Right atrium auricular region (tissue), 2 donors: ENCODE measurements at places on chromosomes 5 and 9. TPM values are rescaled to one million over a fixed set of nuclear protein-coding genes. Genes with fewer than 3 reads are reported as not detected.
A peak's percentile ranks its signal among the peaks of the same experiment; 100 is the strongest.

GRCh38 chr5:132229236-132229635, 1.6 kb upstream of the P4HA2 start:
- H3K4me1 ChIP-seq: peaks cover 38% of the 10 kb centered on the region
- H3K36me3 ChIP-seq: no peaks in the 10 kb centered on the region
- peak overlapping the region; percentile 91 for H3K27ac ChIP-seq

WNT8A gene
- not detected for total RNA-seq

GRCh38 chr5:68151812-68152211, 63.7 kb upstream of the PIK3R1 start:
- no peaks in the 10 kb centered on the region for H3K27me3 ChIP-seq
- no peaks in the 10 kb centered on the region for H3K4me1 ChIP-seq
- no peak for DNase-seq
- H3K27ac ChIP-seq: no peak overlapping the region

- H3K4me3 ChIP-seq: no peak overlapping the region
- H3K4me1 ChIP-seq: no peaks in the 10 kb centered on the region
- DNase-seq: no peak
- no peak overlapping the region for H3K27ac ChIP-seq
- H3K36me3 ChIP-seq: no peaks in the 10 kb centered on the region
Measured at GRCh38 chr5:19625562-19625961, 362.4 kb downstream of the CDH18 start.

- no peak for DNase-seq
- H3K4me1 ChIP-seq: no peaks in the 10 kb centered on the region
- H3K27me3 ChIP-seq: no peaks in the 10 kb centered on the region
- no peak overlapping the region for H3K27ac ChIP-seq
- H3K36me3 ChIP-seq: no peaks in the 10 kb centered on the region
- no peak overlapping the region for H3K4me3 ChIP-seq
Measured at GRCh38 chr5:65978251-65978650, 51.9 kb downstream of the ERBIN start.

BTNL9 gene
- total RNA-seq: 5.3 TPM

GRCh38 chr5:57784121-57784520, 301.5 kb upstream of the ACTBL2 start:
- H3K27ac ChIP-seq: no peak overlapping the region
- no peak for DNase-seq
- H3K4me1 ChIP-seq: peaks cover 15% of the 10 kb centered on the region
- H3K27me3 ChIP-seq: no peaks in the 10 kb centered on the region
- no peaks in the 10 kb centered on the region for H3K36me3 ChIP-seq

DNA sequence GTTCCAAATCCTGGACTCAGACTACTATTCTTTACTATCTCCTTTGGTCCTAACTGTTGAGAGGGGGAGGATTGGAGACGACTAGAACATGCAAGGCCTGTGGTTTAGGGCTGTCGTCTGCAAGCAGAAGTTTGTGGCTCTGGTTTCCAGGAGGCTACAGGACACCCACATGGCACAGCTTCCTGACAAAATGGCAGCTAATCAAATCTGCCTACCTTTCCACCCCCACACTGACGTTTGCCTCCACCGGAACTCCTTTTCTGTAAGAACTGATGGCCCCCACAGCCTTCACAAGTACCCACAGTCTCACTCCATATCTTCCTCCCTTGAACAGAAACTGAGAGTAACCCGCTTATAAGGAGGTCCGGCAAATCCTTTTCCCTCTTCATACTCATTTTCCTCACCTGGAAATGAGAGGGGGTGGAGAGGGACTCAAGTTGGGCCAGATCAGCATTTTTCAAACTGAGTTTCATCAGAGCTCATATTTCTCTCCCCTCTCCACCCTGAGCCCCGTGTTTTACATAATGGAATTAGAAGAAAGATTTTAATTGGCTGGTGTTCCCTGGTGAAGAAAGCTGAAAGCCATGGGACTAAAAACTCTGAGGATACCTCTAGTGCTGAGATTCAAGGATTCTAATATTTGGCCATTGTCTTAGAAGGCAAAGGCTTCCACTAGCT, 5.2 kb downstream of the SLC31A2 start:
- H3K4me1 ChIP-seq: peaks cover 34% of the 10 kb centered on the region
- H3K27ac ChIP-seq: no peak overlapping the region
- peaks cover 27% of the 10 kb centered on the region for H3K36me3 ChIP-seq
- no peaks in the 10 kb centered on the region for H3K27me3 ChIP-seq
- H3K4me3 ChIP-seq: no peak overlapping the region

DNA sequence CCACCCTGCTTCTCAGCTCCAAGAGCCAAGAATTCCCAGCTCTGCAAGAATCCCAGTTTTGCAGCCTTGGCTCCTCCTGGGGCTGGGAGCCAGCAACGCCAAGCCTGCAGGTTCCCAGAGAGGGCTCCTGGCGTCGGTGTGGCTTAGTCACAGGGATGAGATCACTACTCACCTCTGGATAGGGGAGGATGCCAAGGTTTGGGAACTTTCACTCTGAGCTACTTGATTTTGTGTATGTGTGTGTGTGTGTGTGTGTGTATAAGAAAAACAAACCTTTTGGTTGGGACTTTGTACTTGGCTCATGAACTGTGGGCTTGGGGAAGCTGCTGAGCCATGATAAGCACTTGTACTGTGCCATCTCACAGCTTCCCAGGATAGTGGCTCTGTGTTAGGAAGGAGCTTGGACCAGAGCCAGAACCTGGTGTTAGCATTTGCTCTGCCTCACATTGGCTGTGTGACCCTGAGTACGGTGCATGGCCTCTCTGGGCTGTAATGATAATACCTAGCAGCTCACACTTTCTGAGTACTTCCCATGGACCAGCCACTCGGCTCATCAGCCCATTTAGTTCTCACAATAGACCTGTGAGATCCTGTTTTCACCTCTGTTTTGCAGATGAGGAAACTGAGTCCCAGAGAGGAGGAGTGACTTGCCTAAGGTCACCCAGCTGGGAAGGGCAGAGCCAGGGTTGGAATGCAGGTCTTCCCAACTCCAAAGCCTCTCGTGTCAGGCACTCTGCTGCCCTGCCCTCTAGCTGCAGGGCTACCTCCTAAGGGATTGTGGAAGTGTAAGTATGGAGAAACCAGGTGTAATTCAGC, 41.4 kb upstream of the DAB2IP start:
- H3K27me3 ChIP-seq: no peaks in the 10 kb centered on the region
- no peaks in the 10 kb centered on the region for H3K36me3 ChIP-seq
- peak overlapping the region; percentile 86 for H3K27ac ChIP-seq
